Hypothalamus (tissue), 51 donors: ENCODE measurements at places on chromosomes 2 and 18.

- no peak for DNase-seq
Measured at GRCh38 chr2:54360055-54360792, 95.9 kb upstream of the SPTBN1 start.

DNA sequence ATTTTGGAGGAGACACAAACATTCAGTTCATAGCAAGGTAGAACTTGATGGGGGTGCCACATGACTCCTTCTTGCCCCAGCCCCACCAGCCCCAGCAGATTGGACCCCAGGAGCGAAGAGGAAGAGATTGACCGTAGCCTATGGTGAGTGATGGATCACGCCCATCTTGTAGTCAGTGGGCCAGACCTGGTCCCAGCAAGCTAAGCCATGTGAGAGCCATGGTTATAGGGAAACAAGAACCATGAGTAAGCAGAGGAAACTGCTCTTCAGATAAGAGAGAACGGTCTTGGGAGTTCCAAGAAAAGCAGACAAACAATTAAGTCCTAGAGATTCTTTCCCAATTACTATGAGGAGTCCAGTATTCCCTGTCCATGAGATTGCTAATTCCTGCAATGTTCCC is 4.6 kb upstream of the TCF4 start:
- no peak for DNase-seq

- no peak for DNase-seq
Measured at GRCh38 chr18:79393181-79393634, 2.5 kb upstream of the NFATC1 start.

DNA sequence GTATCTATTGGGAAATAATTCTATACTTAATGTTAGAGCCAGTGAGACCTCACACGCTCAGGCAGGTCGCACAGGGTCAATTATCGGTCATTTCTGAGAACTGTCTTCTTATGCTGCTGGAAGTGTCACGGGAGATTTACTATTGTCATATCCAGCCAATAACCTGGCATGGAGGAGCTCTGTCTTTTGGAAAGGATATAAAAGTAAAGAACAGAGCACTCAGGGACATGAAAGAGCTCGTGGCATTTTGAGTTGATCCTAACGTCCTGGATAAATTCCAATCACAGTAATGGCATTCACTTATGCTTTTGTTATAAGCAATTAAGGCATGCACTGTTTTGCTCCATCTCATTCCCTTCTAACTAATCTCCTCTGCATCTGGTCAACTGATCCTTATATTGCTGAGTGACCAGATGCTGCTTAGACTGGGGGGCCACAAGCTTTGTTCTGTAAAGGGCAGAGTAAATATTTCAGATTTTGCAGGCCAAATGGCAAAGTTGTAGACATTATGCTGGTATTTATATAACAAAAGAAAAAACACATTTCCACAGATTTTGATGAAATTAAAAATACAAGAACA is 453.5 kb upstream of the SMIM21 start:
- no peak for DNase-seq
